ENCODE measurements at places on chromosomes 5 and 9. TPM values are rescaled to one million over a fixed set of nuclear protein-coding genes. Genes with fewer than 3 reads are reported as not detected.

SHISAL2B gene
- total RNA-seq, result not detected

MCTP1 gene
- total RNA-seq, result 8.8 TPM

RAI14 gene
- 1.9 TPM for total RNA-seq

PCDHB14 gene
- total RNA-seq, result 0.52 TPM

GRM6 gene
- total RNA-seq, result not detected

DTWD2 gene
- 9.3 TPM for total RNA-seq

BNC2 gene
- total RNA-seq, result 44.1 TPM

HMCN2 gene
- total RNA-seq, result 13.2 TPM

Measured in psoas muscle (tissue), 8 donors.